ENCODE measurements at places on chromosomes 5 and 9. TPM values are rescaled to one million over a fixed set of nuclear protein-coding genes. Genes with fewer than 3 reads are reported as not detected.

The ALDH1A1 gene
- not detected for total RNA-seq

The RBM18 gene
- total RNA-seq, result 23.9 TPM

The CRAT gene
- total RNA-seq, result 21.9 TPM

The TUSC1 gene
- 0.10 TPM for total RNA-seq

The MARVELD2 gene
- total RNA-seq, result 0.26 TPM

The DND1 gene
- 3.1 TPM for total RNA-seq

The ZNF367 gene
- total RNA-seq, result 38.4 TPM

DNA sequence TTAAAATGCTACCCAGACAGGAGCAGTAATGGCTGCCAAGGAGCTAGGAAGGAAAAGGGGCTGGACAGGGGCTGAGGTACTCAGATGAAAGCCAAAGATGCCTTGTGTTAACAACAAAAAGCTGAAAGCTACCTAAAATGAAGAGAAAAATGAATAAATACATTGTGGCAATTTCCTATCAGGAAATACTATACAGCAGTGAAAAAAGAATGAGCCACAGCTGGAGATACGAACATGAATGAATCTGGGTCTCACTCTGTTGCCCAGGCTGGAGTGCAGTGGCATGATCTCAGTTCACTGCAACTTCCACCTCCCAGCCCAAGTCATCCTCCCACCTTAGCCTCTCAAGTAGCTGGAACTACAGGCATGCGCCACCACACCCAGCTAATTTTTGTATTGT lies 6.3 kb downstream of the TNIP1 start:
- peaks cover 70% of the 10 kb centered on the region for H3K4me1 ChIP-seq
- H3K4me3 ChIP-seq, result no peak overlapping the region
- no peaks in the 10 kb centered on the region for H3K27me3 ChIP-seq
- no peak for DNase-seq
- H3K36me3 ChIP-seq, result peaks cover 72% of the 10 kb centered on the region

- H3K4me3 ChIP-seq, result no peak overlapping the region
- no peaks in the 10 kb centered on the region for H3K36me3 ChIP-seq
- DNase-seq, result no peak
- H3K27me3 ChIP-seq, result no peaks in the 10 kb centered on the region
These were observed 162.5 kb downstream of the SPOCK1 start for GRCh38 chr5:137336565-137337120.

DNA sequence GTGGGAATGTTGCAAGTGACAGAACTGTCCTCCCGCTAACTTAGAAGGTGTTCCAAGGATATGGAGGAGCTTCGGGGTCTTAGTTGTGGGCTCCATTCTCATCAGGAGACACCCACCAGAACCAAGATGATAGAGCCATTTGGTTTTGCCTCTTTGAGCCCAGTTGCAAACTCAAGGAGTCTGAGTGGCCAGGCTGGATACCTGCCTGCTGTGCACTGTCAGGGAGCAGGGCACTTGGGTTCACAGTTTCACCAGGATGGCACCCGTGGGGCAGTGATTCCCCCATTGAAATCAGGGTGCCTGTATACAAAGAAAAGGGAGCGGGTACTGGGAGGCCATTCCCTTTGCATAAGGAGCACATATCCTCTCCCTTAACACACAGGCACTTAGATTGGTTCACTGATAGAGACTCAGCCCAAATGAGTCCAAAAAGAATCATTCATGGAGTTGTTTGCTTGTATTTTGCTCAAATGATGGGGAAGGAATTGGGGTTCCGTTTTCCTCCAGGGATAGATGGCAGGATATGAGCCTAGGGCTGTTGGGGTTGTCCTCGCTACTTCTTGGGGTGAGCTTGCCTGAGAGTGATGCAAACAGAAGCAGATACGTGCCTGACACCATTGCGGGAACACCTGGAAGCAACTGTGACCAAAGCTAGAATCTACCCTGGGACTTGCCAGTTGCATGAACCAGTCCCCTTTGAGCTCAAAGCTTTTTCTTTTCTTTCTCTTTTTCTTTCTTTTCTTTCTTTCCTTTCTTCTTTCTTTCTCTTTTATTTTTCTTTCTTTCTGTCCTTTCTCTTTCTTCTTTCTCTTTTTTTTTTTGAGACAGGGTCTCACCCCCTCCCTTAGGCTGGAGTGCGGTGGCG lies 1.3 kb upstream of the PRR7 start:
- H3K36me3 ChIP-seq, result peaks cover 22% of the 10 kb centered on the region
- H3K4me1 ChIP-seq, result peaks cover 46% of the 10 kb centered on the region
- H3K4me3 ChIP-seq, result peak overlapping the region; percentile 60
- peaks cover 6% of the 10 kb centered on the region for H3K27me3 ChIP-seq
- H3K27ac ChIP-seq, result peak overlapping the region; percentile 65
- DNase-seq, result no peak

DNA sequence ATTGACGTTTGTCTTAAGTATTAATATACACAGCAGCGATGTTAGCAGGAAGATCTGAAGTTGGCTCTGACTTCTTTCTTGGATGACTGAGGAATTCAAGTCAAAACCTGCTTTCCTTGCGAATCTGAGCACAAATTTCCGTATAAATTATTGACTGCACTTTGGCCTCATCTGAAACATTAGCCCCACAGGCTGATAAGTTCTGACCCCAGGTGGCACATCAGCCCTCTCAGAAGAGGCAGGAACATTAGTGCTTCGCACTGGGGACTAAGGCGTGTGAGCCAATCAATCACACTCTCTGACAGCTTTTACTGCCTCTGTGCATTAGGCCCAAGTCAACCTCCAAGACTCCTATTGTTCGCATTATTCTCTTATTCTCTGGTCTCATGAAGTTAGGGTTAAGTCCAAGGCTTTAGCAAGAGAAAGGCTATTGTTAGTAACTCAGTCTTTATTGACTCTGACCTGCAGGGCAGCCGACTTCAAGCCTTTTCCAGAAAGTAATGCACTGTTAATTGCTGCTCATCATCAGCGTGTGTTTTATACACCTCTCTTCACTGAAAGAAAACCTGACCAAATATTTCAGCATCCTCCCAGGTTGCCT lies 84.2 kb downstream of the ZNF608 start:
- no peak for DNase-seq
- peaks cover 23% of the 10 kb centered on the region for H3K27me3 ChIP-seq
- H3K36me3 ChIP-seq, result no peaks in the 10 kb centered on the region
- no peaks in the 10 kb centered on the region for H3K4me1 ChIP-seq

- peaks cover 13% of the 10 kb centered on the region for H3K4me1 ChIP-seq
- no peaks in the 10 kb centered on the region for H3K27me3 ChIP-seq
- no peak overlapping the region for H3K4me3 ChIP-seq
- DNase-seq, result no peak
- peaks cover 50% of the 10 kb centered on the region for H3K36me3 ChIP-seq
- H3K27ac ChIP-seq, result no peak overlapping the region
These were observed 8.1 kb downstream of the RPS6 start for GRCh38 chr9:19371942-19372341.

GRCh38 chr5:160419458-160420330 lies 813 bp upstream of the SLU7 start:
- H3K27ac ChIP-seq, result peak overlapping the region; percentile 99
- peaks cover 72% of the 10 kb centered on the region for H3K4me1 ChIP-seq
- H3K27me3 ChIP-seq, result no peaks in the 10 kb centered on the region
- peaks cover 40% of the 10 kb centered on the region for H3K36me3 ChIP-seq

- no peak for DNase-seq
- no peaks in the 10 kb centered on the region for H3K4me1 ChIP-seq
- no peak overlapping the region for H3K4me3 ChIP-seq
- no peaks in the 10 kb centered on the region for H3K36me3 ChIP-seq
- H3K27me3 ChIP-seq, result no peaks in the 10 kb centered on the region
These were observed 187.7 kb downstream of the NTRK2 start for GRCh38 chr9:84857211-84857610.

DNA sequence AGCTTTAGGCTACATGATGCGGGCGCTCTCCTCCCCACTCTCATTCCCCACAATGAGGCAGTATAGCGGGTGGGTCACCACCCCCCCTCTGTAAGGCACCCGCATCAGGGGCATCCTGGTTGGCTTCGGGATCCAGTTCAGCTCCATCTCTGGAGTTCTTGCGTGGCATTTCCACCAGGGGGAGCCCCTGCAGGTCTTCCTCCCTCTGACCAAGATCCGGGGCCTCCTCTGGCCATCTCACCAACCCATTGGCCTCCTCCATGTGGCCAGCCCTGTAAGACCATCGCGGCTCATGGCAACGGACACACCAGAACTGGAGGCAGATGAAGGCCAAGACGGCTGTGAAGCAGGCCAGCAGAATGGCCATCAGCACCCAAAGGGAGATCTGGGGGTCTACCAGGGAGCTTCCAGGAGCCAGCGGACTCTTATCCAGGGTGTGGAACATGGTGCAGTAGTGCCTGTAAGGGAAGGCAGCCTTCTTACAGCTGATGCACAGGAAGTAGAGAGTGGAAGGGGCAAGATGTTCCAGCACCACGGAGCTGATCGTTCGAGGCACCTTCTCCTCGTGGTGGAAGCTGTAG lies 77.0 kb downstream of the CYFIP2 start:
- H3K4me3 ChIP-seq, result no peak overlapping the region
- peaks cover 82% of the 10 kb centered on the region for H3K36me3 ChIP-seq
- H3K27me3 ChIP-seq, result no peaks in the 10 kb centered on the region

DNA sequence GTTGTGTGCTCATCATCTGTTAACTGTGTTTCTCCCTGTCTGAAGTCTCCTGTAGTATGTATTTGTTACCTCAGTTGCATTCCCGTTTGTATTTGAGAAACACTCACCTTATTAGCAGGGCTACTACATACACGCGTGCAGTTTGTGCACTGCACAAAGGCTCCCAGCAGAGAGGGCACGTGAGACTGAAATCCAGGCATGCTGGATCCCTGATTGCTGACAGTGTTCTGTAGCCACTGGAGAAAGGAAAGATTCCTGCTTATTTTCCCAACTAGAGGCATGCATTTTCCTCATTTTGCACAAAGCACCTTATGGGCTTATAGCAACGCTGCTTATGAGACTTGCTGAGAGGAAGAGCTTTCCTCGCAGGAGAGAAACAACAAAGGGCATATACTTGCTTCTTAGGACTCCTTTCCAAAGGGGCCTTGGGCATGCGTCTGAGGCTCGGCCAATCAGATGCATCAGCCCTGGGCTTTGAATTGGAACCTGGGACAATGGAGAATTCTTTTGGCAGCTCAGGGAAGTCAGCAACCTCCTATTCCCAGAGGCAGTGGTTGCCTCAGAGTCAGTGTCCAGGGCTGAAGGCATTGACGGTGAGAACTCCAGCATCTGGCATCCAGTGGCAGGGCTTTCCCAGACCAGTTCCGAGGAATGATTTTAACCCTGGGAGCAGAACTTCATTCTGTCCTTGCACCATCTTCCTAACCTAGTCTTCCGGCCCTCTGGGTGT lies 9.9 kb upstream of the MEGF10 start:
- H3K4me3 ChIP-seq, result no peak overlapping the region
- no peaks in the 10 kb centered on the region for H3K36me3 ChIP-seq
- peaks cover 5% of the 10 kb centered on the region for H3K4me1 ChIP-seq
- no peak for DNase-seq

DNA sequence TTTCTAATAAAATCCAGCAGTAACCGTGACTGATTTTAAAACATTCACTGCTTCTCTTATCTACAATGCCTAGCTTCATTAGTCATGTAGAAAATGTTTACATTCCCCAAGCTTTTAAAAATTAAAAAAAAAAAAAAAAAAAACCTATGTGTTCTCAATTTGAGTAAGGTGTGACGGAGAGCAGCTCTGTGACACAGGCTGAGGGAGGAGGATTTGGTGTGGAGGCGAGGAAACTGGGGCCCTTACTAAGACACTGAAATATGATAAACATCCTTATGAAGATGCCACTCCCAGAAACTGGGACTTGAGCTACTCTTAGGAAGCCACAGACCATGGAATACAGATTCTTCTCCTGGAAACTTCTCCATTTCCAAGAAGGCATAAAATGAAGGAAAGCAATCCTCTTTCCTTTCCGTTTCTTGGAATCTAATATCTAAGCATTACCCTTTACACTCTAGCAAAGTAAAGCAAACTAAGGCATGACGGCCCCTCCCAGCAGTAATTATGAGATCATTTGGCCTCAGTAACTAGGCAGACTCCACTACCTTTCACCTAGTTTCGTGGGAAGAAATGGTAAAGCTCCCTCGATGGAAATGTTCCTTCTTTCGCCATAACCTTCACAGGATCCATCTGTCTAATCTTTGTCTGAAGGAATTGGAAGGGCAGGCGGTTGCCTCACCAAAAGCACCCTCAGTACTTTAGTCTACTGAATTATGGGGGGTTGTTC lies 23.5 kb downstream of the GRAMD2B start:
- H3K27me3 ChIP-seq, result no peaks in the 10 kb centered on the region
- no peak overlapping the region for H3K4me3 ChIP-seq
- peak; percentile 36 for DNase-seq
- peak overlapping the region; percentile 16 for H3K27ac ChIP-seq
- H3K4me1 ChIP-seq, result peaks cover 71% of the 10 kb centered on the region

DNA sequence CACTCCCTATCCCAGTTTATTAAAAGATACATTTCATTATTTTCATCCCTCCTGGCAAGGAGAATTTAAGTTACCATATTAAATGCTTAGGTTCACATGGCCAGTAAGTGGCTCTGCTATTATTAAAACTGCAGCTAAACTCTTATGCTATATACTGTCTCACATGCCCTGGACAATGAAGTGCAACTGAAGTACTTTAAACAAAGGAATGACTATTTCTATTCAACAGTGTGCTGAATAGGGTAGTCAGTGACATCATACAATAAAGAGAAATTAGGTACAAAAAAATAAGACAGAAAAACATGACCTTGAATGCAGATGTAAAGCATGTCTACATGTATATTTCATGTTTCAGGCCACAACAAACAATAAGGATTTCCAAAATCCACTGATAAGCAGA lies 282.6 kb upstream of the SMC2 start:
- H3K27ac ChIP-seq, result no peak overlapping the region
- no peaks in the 10 kb centered on the region for H3K27me3 ChIP-seq
- H3K4me1 ChIP-seq, result no peaks in the 10 kb centered on the region
- H3K36me3 ChIP-seq, result no peaks in the 10 kb centered on the region
- H3K4me3 ChIP-seq, result no peak overlapping the region

DNA sequence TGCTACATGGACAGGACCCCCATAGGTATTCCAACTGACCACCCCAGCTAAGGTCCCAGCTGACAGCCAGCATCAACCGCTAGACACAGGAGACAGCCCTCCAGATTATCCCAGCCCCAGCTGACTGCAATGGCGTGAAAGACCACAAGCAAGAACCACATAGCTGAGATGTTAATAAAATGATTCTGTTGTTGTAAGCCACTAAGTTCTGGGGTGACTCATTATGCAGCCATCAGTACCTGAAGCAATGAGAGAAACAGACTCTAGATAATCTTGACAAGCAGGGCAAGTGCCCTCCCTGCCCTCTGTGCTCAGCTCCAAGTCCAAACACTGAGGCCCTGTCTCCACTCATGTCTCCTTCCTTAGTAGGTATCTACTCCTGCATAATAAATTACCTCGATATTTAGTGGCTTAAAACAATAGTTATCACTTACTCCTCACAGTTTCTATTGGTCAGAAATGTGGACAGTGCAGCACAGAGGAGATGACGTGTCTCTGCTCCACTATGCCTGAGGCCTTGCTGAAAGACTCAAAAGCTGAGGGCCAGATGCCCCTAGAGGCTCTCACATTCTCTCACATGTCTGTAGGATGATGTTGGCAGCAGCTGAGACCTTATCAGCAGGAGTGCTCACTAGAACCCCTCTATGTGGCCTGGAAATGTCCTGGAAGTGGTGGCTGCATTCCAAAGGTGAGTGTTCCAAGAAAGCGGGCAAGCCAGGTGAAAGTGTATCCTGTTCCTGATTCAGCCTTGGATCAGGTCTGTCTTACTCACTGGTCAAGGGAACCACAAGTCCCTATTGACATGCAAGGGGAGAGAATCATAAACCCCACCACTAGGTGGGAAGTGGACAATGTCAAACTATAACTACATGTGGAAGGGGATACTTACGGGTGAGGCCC lies 2.5 kb downstream of the MGAT1 start:
- peaks cover 72% of the 10 kb centered on the region for H3K36me3 ChIP-seq
- peaks cover 79% of the 10 kb centered on the region for H3K4me1 ChIP-seq
- no peaks in the 10 kb centered on the region for H3K27me3 ChIP-seq
- H3K27ac ChIP-seq, result peak overlapping the region; percentile 74

Measured in activated CD8-positive, alpha-beta T cell treated with anti-CD3 and anti-CD28 coated beads, Interleukin-2, amount 10 ng/mL, durations not matched to agents 7 days and 5 days (primary cell).